Sigmoid colon (tissue), 7 donors: ENCODE measurements at places on chromosomes 3 and 15. TPM values are rescaled to one million over a fixed set of nuclear protein-coding genes. Genes with fewer than 3 reads are reported as not detected.

Gene BFSP2
- total RNA-seq = not detected

Gene APBA2
- 1.5 TPM for total RNA-seq

DNA sequence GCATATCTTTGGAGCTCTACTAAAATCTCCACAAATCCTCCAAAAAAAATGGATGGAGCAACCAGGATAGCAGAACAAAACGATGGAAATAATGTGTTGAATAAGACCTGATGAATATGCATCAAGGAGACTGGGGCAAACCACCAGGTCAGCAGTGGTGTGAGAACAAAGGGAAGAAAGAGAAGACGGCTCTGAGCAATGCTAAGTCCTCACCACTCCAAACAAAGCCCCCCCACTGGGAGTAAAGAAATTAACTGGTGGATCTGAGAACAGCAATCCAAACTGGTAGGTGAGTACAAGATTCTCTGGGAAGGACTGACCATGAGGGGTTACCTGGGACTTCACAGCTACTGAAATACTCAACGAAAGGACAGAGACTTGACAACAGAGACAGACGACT, 977.3 kb downstream of the TBL1XR1 start:
- DNase-seq = no peak

DNA sequence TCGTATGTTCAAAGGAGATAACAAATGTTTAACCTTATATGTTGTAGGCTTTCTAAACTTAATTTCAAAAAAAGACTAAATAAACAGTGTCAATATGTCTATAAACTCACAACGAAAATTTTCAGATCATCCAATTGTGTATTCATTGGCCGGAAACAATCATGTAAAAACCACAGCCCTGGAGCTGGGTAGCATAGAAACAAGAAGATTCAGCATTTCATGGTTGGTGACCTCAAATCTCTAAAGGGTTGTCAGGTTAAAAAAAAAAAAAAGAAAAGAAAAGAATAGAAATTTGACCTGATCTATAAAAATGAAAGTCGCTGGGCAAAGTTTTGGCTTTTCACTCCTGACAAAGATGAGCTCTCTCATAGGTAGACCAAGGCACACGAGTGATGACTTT, 13.9 kb downstream of the MEX3B start:
- DNase-seq = no peak
